ENCODE measurements at places on chromosomes 6 and 20.

GRCh38 chr20:63295422-63295821 is 2.4 kb downstream of the COL20A1 start:
- no peak for DNase-seq

DNA sequence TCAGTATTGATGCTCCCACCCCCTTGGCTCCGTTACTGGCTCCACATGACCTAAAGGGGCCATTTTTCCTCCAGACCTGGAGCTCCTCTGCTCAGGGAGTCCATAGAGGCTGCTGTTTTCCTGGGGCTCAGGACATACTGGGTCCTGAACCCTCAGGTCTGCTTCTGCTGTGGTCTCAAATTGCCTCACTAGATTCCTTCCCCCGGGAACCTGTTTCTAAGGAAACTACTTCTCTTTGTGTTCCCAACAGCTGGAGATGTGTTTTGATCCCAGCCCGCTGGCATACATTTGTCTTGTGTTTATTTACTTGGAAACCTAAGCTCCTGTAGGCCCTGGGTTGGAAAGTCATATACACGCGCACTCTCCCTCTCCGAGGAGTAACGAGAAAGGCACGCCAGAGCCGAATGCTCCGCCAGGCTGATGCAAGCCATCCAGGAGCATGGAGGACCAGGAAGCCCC is 222.8 kb downstream of the UST start:
- DNase-seq, result no peak

- DNase-seq, result no peak
Measured at GRCh38 chr20:25259788-25260254, 11.9 kb downstream of the PYGB start.

DNA sequence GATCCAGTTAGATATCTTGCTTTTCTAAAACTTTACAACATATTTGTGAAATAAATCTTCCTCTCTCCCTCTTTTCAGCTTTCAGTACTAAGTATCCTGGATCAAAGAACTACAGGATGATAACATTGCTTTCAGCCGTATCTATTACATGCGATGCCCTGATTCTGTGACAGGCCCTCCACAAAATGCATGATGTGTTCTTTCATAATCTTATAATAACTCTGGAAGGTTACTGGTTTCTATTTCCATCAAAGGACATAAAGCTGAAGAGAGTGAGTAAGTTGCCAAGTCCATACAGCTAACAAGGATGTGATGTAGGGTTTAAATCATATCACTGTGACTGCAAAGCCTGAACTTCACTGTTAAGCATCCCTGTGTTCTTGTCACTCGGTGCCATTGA is 62.9 kb upstream of the ADGRG6 start:
- DNase-seq, result no peak

- no peak for DNase-seq
Measured at GRCh38 chr6:43250992-43251373, 7.7 kb downstream of the TTBK1 start.

GRCh38 chr6:142440600-142441293 is 138.9 kb downstream of the ADGRG6 start:
- no peak for DNase-seq

- DNase-seq, result no peak
Measured at GRCh38 chr6:35541836-35542235, 29.1 kb upstream of the TULP1 start.

DNA sequence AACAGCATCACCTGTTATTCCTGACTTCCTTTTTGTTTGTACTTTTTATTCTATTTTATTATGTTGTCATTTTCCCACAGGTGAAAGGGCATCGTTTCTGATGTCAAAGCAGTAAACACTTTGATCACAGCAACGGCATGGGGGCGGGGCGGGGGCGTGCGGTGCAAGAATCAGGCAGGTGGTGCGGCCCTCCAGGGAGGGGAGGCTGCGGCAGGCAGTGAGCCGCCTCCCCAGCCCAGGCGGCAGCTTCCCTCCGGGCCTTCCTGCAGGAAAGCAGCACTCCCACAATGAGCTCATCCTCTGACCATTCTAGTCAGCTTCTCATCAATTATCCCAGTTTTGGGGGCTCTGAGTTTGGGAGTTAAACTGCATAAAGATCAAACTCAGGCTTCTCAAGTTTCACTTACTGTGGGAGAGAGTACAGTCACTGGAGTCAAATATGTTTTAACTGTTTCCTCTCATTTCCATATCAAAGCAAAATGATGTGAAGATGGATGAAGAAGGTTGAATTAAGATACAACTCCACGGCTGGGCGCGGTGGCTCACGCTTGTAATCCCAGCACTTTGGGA is 608.4 kb upstream of the AGPAT4 start:
- no peak for DNase-seq

- DNase-seq, result peak; percentile 8
Measured at GRCh38 chr20:13220904-13221297, at the start of gene ISM1. TSS of gene ISM1 (plus strand) at chr20:13221274. CDS start at chr20:13221777, 503 bp downstream.

GRCh38 chr6:99905209-99906106 is 88.6 kb downstream of the MCHR2 start:
- DNase-seq, result no peak

DNA sequence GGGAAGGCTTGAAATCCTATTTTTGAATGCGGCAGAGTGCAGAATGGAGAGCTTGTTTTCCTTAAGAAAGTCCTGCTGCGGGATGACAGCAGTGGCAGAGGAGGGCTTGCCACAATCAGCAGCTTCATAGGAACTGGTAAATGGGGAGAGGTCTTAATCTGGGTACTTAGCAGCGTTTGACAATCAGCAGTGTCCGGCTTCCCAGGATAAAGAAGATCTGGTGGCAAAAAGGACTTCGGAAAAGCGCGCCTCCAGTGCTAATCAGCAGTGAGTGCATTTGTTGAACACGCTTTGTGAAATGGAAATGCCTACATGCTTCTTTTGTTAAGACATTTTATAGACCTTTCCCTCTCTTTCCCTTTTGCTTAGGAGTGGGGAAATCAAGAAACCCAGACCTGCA is 735.7 kb downstream of the QKI start:
- DNase-seq, result no peak

GRCh38 chr20:61331543-61331942 is 79.5 kb downstream of the CDH4 start:
- DNase-seq, result peak; percentile 22
